ENCODE measurements at places on chromosomes 6 and 20. TPM values are rescaled to one million over a fixed set of nuclear protein-coding genes. Genes with fewer than 3 reads are reported as not detected.

The PAX1 gene
- total RNA-seq, result not detected

The HDGFL1 gene
- total RNA-seq, result not detected

The MLN gene
- total RNA-seq, result not detected

The NNAT gene
- total RNA-seq, result 1.5 TPM

The CGA gene
- not detected for total RNA-seq

The B3GALT4 gene
- total RNA-seq, result 12.5 TPM

The DNAH8 gene
- 0.44 TPM for total RNA-seq

The BPIFB1 gene
- total RNA-seq, result not detected

The CDH22 gene
- total RNA-seq, result not detected

The ZNF311 gene
- total RNA-seq, result 1.8 TPM

The POU5F1 gene
- total RNA-seq, result 0.33 TPM

The SDC4 gene
- 113 TPM for total RNA-seq

The WFDC2 gene
- not detected for total RNA-seq

The IL17A gene
- not detected for total RNA-seq

The BANF2 gene
- not detected for total RNA-seq

The IDH3B gene
- total RNA-seq, result 81.4 TPM

The ZBTB46 gene
- total RNA-seq, result 9.9 TPM

The CCN2 gene
- total RNA-seq, result 39.7 TPM

All from smooth muscle cell of trachea (primary cell).